Foreskin keratinocyte (primary cell): ENCODE measurements at places on chromosomes 11 and 22.
A peak's percentile ranks its signal among the peaks of the same experiment; 100 is the strongest.

GRCh38 chr11:82559609-82560008, 174.1 kb downstream of the FAM181B start:
- DNase-seq: no peak

- DNase-seq: no peak
Measured at GRCh38 chr11:3163241-3163981, 1.7 kb downstream of the OSBPL5 start.

- DNase-seq: no peak
Measured at GRCh38 chr11:20990447-20990846, 321.1 kb downstream of the NELL1 start.

DNA sequence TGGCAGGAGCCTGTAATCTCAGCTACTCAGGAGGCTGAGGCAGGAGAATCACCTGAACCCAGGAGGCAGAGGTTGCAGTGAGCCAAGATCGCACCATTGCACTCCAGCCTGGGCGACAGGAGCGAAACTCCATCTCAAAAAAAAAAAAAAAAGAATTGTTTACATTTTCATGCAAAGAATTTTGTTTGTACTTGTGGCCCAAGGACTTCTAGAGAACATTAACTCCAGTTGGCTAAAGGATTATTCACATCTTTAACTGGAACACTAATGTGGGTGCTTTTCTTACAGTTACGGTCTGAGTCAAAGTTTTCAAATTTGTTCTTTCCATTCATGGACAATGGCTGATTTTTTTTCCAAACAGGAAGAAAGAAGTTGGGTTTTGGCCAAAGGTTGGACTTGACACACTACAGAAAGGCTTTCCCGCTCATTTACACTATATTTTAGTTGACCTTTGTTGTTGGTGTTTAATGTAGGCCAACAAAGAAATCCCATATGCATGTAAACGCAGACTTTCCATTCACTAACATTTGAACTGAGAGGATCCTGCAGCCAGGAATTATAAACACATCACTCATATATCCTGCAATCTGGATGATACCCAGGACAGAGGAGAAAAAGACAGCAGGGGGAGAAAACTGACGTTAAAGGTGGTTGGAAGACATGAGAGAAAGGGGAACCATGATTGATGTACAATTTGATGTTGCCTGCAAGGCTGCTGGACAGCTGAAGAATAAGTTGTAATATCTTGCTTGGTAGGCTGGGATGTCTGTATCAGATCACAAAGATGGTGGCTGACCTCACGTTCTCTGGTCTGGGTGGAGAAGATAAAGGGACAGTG, 13.1 kb downstream of the POU2AF1 start:
- DNase-seq: no peak

- peak; percentile 33 for DNase-seq
Measured at GRCh38 chr11:110376711-110377324, 52.9 kb upstream of the FDX1 start.

GRCh38 chr11:37352485-37352884, 754.4 kb upstream of the RAG2 start:
- no peak for DNase-seq

DNA sequence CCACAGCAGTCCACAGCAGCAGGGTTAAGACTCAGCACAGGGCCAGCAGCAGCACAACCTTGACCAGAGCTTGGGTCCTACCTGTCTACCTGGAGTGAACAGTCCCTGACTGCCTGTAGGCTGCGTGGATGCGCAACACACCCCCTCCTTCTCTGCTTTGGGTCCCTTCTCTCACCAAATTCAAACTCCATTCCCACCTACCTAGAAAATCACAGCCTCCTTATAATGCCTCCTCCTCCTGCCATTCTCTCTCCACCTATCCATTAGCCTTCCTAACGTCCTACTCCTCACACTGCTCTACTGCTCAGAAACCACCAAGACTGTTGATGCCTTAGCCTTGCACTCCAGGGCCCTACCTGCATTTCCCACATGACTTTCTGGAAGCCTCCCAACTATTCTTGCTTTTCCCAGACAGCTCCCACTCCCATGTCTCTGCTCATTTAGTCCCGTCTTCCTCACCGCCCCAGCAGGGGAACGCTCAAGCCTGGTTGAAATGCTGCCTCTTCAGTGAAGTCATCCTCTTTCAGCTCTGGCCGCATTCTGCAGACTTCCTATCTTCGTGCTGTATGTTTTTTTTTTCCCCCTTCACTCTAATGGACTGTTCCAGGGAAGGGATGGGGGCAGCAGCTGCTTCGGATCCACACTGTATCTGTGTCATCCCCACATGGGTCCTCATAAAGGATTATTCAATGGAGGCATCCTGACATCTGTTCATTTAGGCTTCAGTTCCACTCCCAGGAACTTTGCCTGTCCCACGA, 3.3 kb downstream of the IL18BP start:
- DNase-seq: no peak

- no peak for DNase-seq
Measured at GRCh38 chr22:40413873-40414272, 43.5 kb downstream of the SGSM3 start.

DNA sequence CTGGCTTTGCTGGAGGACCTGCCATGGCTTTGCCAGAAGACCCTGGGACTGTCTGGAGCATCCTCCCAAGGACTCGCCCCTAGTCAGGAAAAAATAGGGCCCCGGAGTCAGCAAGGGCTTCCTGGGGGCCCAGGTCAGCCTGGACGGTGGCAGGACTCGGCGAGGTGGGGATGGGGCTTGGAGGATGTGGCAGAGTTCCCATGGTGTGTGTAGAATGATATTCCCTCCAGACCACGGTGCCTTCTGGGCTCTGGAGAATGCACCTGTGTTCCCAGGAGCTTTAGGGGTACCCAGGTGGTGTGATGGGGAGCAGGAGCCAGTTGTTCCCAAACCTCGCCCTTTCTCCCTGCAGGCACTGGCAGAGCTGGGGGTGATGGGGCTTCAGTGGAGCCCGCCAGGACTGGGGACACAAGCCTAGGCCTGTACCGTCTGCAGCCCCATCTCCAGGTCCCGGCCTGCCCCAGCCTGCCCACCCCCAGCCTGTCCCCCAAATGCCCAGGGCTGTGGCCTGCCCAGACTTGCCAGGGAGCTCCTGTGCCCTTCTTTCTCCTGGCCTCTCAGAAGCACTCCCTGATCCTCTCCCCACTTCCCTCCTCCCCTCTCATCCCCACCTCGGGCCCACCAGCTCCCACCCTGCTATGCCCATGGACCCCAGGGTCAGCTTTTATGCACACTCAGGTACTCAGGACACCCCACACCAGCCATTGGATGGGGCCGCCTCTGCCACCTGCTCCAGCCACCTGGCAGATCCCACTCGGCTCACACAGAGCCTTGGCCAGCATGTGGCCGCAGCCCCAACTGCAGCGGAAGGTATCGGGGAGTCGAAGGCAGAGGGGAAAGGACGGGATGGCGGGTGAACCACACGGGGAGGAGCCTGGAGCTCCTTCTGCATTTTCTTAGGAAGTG, 82.1 kb downstream of the CDKN1C start:
- DNase-seq: peak; percentile 31

DNA sequence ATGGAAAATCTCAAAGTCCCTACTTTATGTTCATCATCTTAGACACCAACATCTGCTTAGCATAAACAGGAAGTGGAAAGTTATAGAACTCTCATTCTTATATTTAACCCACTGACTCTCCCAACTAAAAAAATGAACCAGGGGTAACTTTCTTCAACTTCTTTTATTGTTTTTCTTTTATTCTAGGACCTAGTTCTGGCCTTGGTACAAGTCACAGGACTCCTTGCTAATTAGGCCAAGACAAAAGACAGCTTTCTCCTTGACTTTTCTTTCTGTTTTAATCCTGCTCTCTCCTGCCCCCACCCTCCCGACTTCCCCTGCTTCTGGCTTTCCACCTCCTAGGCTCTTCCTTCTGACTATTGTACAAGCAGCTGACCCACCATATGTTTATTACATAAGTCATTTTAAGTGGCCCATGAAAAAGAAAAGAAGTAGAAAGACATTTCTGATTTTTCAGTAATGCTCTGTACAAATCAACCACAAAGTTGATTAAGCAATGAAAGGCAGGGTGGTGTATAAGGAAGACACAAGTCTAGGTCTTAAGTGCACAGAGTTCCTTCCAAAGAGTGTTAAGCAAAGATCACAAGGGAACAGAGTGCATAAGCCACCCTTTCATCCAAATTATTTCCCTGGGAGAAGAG, 18.3 kb downstream of the JAML start:
- no peak for DNase-seq

DNA sequence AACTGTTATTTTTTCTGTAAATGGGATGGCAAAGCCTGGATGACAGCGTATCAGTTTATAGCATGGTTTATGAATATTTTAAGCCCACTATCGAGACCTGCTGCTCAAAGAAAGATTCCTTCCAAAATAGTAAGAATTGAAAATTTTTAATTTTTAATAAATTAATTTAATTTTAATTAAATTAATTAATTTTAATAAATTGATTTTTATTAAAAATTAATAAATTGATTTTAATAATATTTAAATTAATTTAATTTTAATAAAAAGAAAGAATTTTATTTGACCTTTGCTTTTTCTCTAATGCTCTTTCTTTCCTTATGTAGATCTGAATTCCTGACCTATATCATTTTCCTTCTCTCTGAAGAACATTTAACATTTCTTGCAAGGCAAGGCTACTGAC, 62.9 kb downstream of the EXT2 start:
- DNase-seq: no peak

DNA sequence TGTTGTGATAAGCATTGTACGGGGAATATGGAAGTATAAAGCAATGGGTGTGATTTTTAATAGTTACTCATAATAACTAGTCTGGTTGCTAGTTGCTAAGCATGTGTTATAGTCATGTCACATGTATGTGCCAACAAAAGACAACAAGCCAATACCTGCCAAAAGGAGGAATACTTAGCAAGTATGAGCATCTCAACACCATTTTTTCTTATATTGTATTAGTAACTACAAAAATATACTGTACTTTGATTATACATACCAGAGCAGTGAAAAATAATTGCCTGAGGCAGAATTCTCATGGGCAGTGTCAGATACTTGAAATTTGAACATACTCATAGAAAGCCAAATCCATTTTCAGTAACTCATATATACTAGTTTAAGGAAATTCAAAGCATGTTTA, 62.4 kb upstream of the ALKBH3 start:
- DNase-seq: peak; percentile 97

GRCh38 chr11:118609380-118610224, 2.2 kb downstream of the PHLDB1 start:
- DNase-seq: no peak

DNA sequence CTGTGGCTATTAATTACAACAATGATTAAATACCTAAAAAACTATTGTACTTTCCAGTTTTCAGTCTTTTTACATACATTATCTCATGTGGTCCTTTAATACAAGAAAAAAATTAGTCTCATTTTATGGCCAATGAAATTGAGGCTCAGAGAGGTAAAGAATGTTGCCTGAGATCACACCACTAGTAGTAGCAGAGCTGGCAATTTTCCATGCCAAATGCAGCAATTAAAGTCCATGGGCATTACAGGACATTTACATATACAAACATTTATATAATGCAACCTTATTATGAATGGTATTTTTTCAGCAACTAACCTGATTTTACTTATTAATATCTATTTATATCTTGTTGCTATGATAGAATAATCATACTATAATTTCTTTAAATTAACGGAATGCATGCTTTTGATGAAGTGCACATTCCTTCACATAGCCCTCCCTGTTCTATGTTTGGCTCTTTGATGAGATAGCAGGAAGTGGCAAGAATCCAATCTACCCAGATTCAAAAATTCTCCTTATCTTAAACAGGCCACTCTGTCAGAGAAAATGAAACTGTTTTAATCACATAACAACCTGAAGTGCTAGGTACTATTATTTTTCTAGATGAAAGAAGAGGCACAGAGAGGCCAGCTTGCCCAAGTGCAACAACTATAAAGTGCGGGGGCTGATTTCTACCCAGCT, 120.9 kb upstream of the LDLRAD3 start:
- DNase-seq: no peak

DNA sequence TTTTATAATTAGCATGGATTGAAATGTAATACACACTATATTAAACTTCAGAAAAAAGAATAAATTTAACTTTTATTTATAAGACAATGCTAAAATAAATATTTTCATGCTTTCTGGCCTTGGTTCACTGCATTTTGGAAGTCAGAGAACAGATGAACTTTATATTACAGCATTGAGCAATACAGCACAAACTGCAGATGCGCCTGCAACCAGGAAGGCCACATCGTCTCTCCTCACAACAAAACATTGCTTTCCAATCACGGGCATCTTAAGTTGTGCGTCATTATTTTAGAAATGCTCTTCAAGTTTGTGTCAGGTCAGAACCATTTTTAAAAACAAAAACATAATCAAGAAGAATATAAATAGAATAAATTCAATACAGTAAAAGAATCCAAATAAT, 89.3 kb upstream of the CEP126 start:
- no peak for DNase-seq

GRCh38 chr11:67256477-67257135, 9.7 kb upstream of the GRK2 start:
- DNase-seq: no peak

DNA sequence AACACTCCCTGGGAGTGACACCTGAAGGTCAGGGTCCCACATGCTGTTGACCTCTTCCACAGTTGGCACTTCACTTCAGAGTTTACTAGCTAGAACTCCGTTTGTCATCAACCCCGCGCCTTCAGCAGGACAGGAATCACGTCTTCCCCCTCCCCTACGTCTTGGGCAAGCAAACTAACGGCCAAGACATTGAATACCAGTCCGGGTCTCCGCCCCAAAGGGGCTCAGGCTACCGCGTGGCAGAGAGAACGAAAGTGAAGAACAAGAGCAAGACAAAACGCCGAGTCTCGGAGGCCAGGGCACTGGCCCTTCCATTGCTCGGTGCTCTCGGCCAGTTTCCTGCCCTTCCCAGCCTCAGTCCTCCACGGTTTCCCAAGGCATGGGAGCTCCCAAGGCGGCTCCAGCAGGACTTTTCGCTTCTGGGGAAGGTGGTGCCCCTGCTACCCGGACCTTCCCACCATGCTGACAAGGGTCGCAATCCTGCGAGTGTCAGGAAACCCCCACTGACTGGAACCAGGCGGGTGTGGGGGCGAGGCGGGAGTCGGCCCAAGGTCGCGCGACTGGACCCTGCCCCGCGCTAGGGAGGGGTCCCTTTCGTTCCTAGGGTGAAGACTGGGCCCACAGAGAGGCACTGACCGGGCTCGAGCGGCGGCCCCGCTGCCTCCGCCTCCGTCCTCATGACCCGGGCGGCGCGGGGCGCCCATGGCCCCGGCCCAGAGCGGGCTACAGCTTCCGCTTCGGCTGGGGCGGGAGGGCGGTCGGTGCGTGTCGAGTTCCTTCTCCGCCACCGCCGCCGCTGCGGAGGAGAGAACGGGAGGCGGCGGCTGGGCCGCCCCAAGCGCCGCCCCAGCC, at the start of gene GUCD1:
GUCD1 (minus strand) TSS at position 826 of the 852 bp plus-strand sequence; CDS start at position 679, 147 bp downstream.
- DNase-seq: no peak

DNA sequence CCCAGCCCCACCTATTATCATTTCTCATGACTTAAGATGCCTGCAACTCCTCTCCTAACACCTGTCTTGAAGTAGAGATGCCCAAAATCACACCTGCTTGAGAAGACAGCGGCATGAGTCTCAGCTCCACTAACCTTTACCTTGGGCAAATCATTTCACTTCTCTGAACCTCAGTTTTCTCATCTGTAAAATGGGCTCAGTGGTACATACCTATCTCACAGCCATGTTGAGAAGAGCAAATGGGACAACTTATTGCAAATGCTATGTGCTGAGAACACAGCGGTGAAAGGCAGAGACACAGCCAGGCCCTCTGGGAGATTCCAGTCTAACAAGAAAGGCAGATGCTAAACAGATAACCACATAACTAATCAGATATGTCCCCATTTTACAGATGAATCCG, 7.8 kb downstream of the TST start:
- no peak for DNase-seq

- DNase-seq: no peak
Measured at GRCh38 chr11:75090671-75091177, 6.0 kb downstream of the OR2AT4 start.

GRCh38 chr11:65382033-65382803, at the start of gene SLC25A45:
Gene SLC25A45, minus strand, starts transcription at chr11:65382646. Its CDS starts 695 bp downstream, at chr11:65381951.
- DNase-seq: peak; percentile 99

- DNase-seq: no peak
Measured at GRCh38 chr11:85769771-85770170, 41.2 kb downstream of the SYTL2 start.
